ENCODE measurements at places on chromosomes 7 and 10. TPM values are rescaled to one million over a fixed set of nuclear protein-coding genes. Genes with fewer than 3 reads are reported as not detected.

- no peak for DNase-seq
Measured at GRCh38 chr7:151361193-151361959, 19.8 kb downstream of the NUB1 start.

The LIPM gene
- not detected for total RNA-seq

The PHKG1 gene
- total RNA-seq, result 1.7 TPM

The FAM180A gene
- not detected for total RNA-seq

The MYO1G gene
- 0.08 TPM for total RNA-seq

DNA sequence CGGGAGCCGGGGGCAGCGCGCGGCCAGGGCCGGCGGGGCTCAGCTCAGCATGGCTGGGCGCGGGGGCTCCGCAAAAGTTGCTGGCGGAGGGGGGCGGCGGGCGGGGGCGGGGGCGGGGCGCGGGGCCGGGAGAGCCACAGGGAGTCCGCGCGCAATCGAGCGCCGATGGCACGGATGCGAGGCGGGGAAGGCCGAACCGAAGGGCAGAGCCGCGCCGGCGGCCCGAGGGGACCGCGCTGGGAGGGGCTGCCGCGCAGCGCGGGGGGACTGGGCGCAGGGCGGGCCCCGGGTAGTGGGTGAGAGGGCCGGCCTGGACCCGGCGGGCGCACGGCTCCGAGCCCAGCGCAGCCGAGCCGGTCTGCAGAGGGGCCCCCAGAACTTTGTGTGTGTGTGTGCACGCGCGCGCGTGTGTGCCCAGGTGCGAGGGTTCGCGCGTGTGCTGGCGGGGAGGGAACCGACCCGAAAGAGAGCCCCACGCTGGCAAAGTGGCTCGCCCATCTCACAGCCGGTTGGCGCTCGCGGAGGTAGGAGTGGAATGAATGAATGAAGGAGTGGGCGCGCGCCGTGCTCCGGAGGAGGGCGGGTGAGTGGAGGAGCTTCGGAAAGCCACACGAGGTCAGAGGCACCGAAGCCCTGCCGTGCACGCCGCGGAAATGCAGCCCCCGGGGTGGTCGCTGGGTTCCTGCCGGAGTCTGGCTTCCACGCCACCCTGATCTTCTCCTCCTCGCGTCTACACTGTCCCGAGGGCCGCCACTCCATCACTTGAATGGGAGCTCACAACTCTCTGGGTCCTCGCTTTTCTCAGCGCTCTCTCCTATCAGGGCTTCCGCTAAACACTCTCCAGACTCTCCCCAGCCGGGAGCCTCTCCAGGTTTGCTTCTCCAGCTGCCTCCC, at the start of gene HIPK2:
HIPK2 (minus strand) TSS at position 51 of the 894 bp plus-strand sequence. CDS start 375 bp downstream, outside the sequence.
- DNase-seq, result peak; percentile 26

DNA sequence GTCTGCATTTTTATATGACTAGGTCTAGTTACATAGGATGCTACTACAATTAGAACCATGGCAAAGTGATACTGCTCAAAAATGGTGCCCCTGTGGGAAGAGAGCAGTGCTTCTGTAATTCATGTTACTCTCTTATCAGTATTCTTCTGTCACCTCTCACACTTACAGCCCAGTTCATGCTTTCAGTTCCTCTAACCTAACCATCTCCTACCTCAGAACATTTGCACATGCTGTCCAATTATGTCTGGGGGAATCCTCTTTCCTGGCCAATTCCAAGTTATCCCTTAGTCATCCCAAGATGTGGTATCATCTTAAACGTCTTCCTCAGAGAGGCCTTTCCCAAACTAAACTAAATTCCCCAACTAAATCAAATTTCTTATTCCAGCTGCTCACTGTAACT, 190.2 kb downstream of the RELN start:
- DNase-seq, result no peak

- DNase-seq, result no peak
Measured at GRCh38 chr10:109114579-109114978, 808.7 kb downstream of the XPNPEP1 start.

- no peak for DNase-seq
Measured at GRCh38 chr7:83837683-83838082, 188.7 kb upstream of the SEMA3E start.

GRCh38 chr7:135743907-135744731, 4.5 kb downstream of the FAM180A start:
- no peak for DNase-seq

DNA sequence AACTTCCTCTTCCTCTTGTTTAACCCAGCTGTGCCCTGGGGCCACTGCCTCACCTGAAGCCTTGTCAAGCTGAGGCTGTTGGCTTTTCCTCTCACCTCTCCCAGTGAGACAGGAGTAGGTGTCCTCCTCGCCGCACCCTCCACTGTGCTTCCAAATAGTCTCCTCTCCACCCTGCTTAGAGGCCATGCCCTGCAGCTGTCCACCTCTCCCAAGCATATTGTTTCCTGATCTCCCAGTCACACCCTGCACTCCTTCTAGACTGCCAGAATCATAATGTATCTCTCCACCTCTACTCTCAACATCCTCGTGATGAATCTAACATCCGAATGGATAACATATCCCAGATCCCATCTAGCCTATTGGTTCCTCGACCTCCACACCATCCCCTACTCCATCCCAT, 196.3 kb upstream of the GHITM start:
- no peak for DNase-seq

DNA sequence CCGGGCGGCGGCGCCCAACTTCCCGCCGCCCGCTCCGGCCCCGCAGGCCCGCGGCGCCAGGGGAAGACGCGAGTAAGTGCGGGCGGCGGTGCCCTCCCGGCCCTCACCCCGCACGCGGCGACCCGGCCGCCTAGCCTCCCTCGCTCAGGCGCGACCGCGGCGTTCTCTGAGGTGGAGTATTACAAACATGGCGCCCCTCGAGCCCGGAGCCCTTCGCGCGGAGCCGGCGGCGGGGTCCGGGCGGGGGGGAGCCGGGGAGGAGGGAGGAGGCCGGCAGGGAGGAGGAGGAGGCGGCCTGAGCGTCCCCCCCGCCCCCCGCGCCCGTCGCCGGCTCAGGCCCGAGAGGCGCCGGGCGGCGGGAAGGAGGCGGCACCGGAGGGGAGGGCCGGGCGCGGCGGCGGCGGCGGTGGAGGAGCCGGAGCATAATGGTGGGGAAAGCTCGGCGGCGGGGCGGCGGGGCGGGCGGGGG, at the start of gene ZMYND11:
ZMYND11 (plus strand) TSS at position 324 of the 469 bp plus-strand sequence. CDS start 44,558 bp downstream, outside the sequence.
- DNase-seq, result peak; percentile 39

GRCh38 chr10:102555781-102556328, 52.1 kb downstream of the SUFU start:
- no peak for DNase-seq

DNA sequence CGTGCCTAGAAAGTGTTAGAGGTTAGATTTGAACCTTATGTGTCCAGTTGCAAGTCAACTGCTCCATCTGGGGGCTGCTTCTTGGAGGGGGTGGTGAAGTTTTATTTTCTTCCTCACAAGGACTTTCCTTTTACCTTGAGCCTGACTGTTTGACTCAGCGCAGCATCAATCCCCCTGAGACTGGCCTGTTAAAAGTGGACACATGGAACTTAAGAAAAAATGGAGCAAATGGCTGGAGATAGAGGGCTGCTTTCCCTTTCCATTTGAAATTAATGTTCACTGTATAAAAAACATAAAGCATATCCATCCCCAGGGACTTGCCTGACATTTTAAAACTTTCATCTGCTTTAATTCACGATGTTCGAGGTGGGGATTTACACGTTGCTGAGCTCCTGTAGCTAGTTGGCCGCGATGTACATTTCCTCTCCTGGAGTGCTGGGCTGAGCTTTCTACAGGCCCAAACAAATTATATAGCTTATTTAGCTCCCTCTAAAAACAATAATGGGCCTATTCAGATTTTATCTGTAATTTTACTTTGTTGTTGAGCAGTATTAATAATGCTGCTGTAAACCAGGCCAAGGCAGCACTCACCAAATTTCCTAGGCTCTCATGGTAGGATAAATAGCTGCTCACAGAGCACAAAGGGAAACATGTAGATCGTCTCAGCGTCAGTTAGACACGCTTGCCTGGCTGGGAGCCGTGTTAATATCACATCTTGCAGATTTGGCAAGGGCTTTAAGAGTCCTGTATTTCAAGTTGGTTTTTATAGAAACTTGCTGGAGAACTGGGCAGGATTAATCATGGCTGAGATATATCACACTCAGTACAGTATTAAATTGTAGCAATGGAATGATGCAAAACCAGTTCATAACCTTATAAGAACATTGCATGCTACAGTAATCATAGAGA, 251.5 kb downstream of the LRMDA start:
- no peak for DNase-seq
